ENCODE measurements at places on chromosomes 5 and 9.

GRCh38 chr5:23025629-23026233, 172.6 kb upstream of the CDH12 start:
- no peak for DNase-seq

GRCh38 chr9:98564714-98565113, 144.0 kb downstream of the GABBR2 start:
- no peak for DNase-seq

GRCh38 chr5:150227606-150228273, 37.9 kb downstream of the SLC6A7 start:
- DNase-seq, result no peak

DNA sequence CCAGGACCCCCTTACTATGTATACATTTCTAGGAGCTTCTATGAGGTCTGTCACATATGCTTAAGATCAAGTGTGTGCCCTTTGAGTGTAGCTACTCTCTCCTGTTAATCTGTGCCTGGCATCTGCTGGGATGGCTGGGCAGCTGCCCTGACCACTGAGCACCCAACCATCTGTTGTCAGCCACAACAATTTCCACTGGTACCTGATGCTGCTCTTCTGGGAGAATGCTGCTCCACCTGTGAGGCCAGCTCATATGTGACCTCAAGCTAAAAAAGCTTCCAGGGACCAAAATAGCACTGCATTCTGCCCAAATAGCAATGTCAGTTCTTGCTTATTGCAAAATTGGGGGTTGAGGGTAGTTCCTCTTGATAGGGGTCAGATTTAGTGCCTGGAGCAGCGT, 595.6 kb downstream of the RAB3C start:
- DNase-seq, result no peak

DNA sequence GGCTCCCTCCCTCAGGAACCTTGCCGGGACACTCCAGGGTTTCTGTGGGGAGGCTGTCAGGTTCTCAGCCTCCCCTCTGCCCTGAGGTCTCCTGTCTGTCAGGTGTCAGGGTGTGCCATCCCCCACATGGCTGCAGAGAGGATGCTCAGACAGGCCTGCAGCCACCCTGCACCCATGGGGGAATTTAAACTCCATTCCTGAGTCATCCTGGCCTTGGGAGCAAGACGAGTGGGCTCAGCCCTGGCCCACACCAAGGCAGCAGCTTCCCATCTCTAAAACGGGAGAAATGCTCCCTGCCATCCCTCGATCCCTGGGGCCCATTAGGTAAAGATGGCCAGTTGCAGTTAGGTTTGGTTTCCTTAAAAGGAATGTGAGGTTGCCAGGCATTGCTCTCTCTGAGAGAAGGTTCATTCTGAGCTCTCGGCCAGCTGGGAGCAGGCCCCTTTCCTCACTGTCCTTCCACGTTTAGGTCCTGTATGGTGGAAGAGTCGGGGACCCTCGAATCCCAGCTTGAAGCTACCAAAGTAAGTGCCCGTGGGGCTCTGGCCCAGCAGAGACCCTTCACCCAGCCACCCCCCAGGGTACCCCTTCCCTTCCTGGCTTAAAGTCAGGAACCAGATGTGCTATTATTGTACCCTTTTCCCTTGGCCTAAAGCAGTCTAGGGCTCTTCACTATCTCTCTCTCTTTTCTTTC, 26.6 kb downstream of the DYNC2I2 start:
- no peak for DNase-seq

GRCh38 chr9:121638399-121638798, 13.0 kb upstream of the DAB2IP start:
- DNase-seq, result no peak

DNA sequence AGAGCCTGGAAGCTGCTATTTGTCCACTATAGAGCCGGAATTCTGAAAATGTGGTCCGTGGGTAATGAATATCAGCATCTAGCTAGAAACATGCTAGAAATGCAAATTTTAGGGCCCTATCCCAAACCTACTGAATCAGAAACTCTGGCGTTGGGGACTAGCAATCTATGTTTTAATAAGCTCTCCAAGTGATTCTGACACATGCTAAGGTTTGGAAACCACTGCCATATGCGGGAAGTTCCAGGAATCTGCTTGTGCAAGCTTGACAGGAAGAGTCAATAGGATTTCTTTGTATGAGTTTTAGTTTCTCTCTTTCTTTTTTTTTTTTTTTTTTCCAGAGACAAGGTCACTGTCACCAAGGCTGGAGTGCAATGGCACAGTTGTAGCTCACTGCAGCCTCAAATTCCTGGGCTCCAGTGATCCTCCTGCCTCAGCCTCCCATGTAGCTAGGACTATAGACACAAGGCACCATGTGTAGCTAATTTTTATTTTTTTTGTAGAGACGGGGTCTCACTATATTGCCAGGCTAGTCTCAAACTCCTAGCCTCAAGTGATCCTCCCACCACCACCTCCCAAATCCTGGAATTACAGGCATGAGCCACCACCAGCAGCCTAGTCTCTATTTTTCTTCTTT, 26.4 kb upstream of the CARNMT1 start:
- DNase-seq, result no peak

GRCh38 chr5:167577616-167578015, 713.8 kb upstream of the WWC1 start:
- DNase-seq, result no peak

GRCh38 chr5:150404941-150405816, 7.5 kb downstream of the CD74 start:
- no peak for DNase-seq

DNA sequence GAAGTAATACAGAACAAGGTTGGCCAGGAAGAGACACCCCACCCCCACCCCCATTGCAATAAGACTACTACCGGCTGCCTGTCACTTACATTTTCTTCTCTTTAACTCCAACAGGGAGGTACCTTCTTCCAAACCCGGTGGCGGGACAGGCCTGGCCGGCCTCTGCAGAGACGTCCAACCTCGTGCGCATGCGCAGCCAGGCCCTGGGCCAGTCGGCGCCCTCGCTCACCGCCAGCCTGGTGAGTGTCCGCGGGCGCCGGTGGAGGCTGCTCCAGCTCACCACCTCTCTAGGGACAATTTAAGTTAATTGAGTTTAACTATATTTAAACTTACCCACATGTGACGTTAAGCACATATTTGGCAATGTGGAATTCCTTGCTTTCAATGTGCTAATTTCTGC, 192.4 kb downstream of the MAST4 start:
- no peak for DNase-seq

- no peak for DNase-seq
Measured at GRCh38 chr9:107948601-107949000, 459.0 kb upstream of the KLF4 start.

DNA sequence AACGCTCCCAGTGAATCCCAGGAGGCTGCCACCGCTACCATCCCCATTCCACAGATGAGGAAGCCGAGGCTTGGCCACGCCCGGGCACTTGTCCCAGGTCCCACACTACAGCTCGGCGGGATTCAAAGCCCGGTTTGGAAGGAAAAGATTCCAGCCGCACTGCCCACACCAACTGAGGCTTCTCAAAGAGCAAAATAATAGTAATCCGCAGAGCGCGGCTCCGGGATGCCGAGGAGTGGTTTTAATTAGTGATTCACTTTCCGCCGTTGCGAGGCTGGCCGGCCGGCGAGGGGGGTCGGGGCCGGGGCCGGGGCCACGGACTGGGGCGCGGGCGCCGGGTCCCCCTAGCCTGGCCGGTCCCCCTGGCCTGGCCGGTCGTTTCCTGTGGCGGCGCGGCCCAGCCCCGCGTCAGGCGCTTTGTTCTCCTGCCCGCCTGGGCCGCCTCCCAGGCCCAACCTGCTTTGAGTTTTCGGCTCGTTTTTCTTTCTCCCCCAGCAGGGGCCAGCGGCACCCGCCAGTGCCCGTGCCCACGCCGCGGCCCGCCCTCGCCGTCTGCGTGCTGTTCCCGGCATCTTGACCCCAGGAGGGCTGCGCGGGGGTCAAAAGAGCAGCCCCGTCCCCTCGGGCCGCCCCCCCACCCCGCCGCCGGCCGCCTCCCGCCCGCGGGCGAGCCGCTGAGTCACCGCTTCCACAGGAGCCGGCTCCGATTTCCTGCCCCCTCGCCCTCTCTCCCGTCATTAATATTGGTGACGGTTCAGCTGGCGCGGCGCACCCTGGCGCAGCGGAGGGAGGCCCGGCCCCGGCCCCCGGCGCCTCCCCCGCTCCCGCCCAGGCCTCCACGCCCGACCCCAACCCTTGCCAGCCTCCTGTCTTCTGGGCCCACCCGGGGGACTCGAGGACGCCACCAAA, 31.2 kb downstream of the FGF18 start:
- DNase-seq, result no peak

DNA sequence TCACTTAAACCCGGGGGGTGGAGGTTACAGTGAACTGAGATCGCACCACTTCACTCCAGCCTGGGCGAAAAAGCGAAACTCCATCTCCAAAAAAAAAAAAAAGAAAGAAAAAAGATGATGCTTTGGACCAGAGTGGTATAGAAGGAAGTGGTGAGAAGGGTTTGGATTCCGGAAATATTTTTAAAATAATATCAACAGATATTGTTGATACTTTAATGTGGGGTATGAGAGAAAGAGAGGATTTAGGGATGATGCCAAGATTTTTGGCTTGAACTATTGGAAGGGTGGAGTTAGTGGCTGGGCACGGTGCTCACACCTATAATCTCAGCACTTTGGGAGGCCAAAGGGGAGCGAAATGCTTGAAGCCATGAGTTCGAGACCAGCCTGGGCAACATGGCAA, 49.6 kb upstream of the PLIN2 start:
- no peak for DNase-seq

DNA sequence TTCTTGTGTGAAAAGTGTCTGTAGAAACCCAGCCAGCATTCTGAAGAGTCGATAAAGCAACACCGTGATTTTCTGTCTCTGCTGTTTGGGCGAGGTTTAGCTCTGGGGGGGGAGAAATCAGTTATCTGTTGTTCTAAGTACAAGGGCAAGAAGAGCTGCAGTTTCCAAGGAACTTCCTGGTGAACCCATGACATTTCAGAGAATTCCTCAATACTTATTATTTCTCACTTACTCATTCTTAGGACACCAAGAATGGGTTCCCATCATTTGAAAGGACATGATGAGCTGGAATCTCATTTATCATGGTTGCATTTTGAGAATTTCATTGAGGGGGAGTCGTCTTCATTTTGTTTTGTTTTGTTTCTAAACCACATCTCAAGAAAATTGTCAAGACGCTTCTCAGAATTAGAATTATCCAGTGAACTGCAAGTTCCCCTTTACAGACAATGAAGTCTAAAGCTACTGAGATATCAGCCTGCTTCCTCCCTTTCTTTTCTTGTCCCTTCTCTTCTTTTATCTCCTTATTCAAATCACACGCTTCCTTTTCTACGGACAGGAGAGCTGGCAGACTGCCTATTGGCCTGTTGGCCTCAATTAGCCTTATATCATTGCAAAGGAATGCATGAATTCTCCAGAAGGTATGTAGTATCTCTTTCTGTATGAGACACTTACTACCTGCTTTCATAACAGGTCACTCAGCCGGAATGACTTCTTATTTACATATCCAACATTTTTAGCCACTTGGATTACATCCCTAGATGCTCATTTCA, 53.7 kb downstream of the ZNF462 start:
- DNase-seq, result no peak

DNA sequence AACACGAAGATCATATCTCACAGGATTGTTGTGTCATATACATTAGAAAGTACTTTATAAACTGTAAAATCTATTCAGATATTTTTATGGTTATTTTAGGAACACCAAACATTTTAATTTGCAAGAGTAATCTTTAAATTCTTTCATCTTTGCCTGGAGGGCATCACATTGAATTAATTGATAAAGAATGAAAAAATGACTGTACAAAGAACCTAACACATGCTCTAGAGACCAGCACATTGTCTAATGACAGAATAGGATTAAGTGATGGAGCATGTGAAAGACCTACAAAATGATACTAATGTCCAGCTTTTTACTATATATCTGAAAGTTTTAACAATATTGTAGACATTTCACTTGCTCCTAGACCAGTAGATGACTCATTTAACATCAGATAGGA, 88.0 kb downstream of the ZSWIM6 start:
- DNase-seq, result no peak

DNA sequence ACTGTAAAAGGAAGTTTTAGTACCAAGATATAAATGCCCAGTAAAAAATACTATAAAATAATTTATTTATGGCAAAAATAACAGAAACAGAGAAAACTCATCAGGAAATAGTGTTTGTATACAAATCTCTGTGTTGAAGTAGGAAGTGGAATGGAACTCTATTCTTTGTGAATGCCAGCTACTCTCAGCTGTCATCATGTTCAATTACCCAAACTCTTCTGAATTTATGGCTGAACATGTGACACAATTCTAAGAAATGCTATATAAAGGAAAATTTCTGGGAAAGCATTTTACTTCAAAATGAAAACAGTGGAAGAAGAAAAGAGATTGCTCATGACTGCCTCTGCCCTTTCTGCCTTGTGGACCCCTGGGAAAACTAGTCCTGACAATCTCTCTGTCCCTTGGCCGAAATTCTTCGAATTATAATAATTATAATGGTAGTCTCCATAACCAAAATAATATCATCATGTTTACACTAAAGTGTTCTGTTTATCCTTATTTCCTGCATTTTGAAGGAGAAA, 522.3 kb upstream of the ST8SIA4 start:
- DNase-seq, result no peak

DNA sequence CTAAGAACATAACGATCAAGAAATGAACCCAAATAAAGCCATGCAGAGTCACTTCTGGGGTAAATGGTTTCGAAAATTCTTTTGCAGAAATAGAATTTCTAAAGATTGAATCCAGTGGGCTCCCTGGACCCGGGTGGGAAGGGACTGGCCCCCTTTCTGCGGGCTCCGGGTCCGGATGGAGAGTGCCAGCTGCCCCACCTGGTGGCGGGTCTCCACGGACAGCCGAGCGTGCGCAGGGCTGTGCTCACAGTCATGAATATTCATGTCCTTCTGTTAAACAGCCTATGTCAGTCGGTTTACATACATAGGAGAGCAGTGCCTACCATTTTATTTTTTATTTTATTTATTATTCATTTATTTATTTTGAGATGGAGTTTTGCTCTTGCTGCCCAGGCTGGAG, 4.7 kb upstream of the PPP1R26 start:
- DNase-seq, result no peak

GRCh38 chr5:105924366-105924765, 1746.4 kb downstream of the EFNA5 start:
- no peak for DNase-seq

DNA sequence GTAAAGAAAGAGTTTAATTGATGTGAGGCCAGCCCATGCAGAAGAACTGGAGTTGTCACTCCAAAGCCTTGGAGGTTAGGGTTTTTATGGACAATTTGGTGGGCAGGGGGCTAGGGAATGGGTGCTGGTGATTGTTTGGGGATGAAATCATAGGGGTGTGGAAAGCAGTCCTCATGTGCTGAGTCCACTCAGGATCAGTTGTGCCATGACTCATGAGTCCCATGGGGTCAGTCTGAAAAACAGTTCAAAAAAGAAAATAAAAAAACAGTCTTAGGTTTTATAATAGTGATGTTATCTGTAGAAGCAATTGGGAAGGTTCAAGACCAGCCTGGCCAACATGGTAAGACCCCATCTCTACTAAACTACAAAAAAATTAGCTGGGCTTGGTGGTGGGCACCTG, 162.3 kb downstream of the KDM4C start:
- no peak for DNase-seq

DNA sequence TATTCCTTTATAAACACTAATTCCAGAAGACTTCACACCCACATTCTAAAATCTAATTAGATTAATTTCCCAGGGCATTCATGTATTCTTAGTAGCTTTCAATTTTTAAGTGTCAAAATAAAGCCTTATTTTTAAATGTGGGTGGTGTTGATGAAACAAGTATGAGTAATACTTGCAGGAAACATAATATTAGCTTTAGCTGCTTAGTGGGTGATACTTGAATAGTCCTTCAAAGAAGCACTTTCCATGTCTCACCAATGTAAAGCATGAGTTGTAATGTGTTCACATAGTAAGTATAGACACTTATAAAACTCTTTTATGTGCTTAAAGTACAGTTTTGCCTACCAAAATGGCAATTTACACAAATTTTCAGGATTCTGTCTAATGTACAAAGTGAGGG, 6.9 kb downstream of the FNBP1 start:
- DNase-seq, result no peak
